ENCODE measurements at places on chromosomes 7 and 10.

GRCh38 chr10:89388806-89389205 lies 3.6 kb upstream of the IFIT1 start:
- DNase-seq, result no peak

DNA sequence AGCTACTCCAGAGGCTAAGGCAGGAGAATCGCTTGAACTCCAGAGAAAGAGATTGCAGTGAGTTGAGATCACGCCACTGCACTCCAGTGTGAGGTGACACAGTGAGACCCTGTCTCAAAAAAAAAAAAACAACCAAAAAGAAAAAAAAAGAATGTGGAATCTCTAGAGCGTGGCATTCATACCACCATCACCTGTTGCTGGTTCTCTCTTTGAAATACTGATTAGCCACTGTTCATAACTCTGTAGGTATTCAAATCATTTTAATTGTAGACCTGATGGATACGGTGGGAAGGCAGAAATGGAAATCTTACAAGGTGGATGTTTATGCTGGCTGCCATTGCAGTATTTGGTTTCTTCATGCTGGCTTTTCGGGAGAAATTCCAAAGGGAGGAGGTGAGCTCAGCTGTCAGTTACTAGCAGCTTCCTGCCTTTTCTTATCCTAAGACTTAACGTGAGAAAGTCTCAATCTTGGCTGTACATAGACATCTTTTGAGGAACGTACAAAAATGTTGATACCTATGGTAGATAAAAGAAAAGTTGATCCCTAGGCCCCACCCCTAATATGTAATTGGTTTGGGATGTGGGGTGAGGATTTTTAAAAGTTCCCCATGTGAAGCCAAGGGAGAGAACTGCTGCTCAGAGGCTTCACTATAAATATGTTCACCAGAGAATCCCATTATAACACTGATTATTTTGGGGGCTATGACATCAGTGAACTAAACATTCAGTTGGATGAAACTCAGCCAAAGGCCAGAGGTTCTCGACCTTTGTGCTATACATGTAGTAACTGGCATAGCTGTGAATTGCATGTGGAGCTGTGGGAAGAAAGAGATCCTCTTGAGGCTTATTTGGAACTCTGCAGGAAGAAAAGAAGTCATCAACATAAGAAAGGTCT lies 26.9 kb upstream of the MKLN1 start:
- DNase-seq, result no peak

DNA sequence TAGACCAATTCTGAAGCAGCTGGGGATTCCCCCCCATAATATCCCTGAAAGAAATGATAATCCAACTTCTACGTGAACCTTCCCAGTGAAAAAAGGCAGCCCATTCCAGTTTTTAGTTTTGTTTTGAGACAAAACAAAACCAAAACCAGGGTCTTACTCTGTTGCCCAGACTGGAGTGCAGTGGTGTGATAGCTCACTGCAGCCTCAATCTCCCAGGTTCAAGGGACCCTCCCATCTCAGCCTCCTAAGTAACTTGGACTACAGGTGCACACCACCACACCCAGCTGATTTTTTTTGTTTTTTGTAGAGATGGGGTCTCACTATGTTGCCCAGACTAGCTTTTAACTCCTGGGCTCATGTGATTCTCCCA lies 12.5 kb upstream of the ARPC1A start:
- no peak for DNase-seq

DNA sequence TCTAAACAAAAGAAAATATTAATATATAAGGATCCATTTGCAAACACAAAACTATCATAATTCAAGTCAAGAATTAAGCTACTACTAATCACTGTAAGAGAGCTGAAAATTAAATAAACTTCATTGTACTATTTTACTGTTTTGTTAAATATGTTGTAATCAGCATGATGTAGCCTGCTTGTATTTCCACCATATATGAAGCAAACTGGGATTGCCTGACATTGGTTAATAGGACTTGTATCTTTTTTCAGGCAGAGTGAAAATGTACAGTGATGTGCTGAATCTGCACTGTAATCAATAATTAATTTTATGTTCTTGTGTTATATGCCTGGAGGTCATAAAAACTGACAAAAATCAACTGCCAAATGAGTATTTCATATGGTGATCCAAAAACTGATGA lies 25.4 kb downstream of the TRDMT1 start:
- DNase-seq, result no peak

GRCh38 chr10:132910186-132910880 lies 32.0 kb downstream of the CFAP46 start:
- DNase-seq, result no peak

DNA sequence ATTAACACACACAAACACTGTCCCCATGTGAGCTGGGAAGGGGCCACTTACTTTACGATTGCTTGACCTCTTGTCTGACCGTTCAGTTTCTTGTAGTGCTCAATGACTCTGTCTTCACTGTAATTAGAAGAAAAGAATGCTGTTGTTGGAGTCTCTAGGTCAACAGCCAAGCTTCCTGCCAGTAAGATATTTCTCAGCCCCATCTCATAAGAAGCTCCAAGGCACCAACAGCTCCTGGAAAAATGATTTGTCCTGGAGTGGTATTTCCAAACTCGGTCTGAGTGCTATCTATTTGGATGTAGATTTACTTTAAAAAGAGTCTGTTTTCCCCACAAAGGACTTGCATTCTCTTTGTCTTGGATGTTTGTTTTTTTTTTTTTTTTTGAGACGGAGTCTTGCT lies 153.7 kb downstream of the PRPF18 start:
- DNase-seq, result no peak

DNA sequence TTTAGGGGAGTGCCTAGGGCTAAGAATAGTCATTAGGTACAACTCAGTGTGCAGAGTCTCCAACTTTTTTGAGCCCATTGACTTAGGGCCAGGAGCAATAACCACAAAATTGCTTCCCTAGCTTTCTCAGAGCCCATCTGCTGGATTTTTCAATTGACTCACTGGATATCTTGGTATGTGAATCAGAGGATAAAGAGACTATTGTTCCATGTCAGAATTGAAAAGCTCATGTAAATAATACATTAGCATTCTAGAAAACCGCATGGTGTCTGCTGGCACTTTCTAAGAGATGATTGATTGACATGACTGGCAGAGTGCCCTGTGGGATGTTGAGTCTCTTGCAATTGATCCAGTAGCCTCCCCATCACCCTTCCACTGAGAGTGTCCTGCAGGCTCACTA lies 246.2 kb downstream of the CCDC7 start:
- DNase-seq, result peak; percentile 20

DNA sequence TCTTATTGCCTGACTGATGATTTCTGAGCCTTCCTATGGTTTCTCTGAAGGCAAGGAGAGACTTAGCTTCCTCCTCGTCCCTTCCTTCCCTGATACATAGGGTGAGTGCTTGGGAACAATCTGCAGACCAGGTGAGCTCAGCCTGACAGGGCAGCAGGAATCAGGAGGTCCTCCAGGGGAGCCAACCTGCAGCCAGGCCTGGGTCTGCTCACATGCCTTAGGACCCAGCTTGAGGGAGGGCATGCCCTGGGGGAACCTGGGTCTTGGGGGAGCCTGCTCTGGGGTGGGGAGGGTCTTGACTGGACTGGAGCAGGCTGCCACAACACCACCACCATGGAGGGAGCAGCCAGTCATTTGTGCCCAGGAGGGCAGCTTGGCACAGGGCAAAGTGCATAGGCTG lies 57.7 kb downstream of the LRRC18 start:
- no peak for DNase-seq

DNA sequence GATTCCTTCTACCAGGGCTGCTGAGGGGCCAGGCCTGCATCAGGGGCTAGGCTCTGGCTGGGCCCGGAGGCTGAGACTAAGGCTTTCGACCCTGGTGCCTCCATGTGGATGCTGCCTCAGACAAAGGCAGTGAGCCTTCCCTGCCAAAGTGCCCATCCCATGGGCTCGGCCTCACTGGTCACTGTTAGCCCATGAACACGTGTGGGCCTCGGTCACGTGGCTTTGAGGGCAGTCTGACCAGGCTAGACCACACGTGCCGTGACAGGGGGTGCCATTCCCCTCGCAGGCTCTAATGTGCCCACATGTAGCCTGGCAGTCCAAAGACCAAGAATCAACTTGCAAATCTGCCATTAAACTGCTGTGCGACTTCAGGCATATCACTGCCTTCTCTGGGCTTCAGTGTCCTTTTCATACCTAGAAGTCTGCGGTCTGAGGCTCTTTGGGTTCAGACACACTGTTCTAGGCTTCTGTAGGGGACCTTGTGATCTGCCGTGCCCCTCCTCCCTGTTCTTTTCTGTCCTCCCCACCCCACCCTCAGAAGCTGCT lies 17.6 kb upstream of the SLC29A3 start:
- DNase-seq, result no peak

DNA sequence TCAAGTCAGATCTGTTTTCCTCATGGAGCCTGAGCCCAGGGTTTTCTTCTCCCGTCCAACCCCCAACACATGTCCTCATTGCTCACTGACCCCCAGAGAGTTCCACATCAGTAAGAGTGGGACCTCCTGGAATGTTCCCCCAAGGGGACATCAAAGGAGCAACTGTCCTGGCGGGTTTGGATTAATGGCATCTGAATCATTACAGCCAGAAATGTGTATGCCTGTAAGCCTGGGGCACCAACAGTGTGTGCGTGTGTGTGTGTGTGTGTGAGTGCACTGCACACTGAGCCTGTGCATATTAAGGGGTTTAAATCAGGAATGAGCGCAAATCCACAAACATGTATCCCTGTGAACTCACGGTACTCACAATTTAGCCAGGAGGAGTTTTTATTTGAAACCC lies 222.3 kb downstream of the PLXNA4 start:
- no peak for DNase-seq

GRCh38 chr10:108597031-108597430 lies 1326.3 kb downstream of the XPNPEP1 start:
- DNase-seq, result peak; percentile 54

- DNase-seq, result no peak
Observed at GRCh38 chr7:158028971-158029370, 558.7 kb downstream of the PTPRN2 start.

- DNase-seq, result no peak
Observed at GRCh38 chr10:130769146-130770017, 542.1 kb downstream of the TCERG1L start.

- no peak for DNase-seq
Observed at GRCh38 chr7:3371601-3372000, 70.5 kb downstream of the SDK1 start.

GRCh38 chr7:141389140-141389796 lies 161.9 kb upstream of the AGK start:
- DNase-seq, result no peak

DNA sequence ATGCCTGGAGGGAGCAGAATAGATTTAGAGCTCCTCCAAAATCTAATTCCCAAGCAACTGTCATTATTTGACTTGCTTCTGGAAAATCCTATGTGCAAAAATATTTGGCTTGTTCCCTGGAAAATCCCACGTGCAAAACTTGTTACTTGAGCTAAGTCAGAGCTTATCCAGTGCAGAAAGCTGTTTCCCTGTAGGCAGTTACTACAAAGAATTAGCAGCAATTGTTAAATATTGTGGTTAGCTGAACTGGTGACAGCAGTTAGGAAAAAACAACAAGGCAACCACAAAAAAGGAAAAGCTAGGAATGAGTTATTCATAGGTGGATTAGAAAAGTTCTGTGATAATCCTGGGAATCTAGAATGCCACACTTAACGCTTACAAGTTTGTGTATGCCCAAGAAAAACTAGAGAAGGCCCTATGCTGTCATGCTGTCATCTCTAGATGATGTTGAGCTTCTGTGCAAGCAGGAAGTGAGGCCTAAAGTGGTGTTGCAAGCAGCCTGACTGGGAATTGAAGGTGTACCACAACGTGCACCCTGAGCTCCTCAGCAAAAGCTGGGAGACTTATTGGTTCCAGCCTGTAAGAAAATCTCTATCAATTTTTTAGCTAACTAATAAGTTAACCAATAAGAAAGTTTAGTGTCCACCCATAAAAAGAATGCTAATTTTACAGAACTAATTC lies 738.6 kb upstream of the LRRTM3 start:
- DNase-seq, result no peak

GRCh38 chr7:31410265-31410664 lies 69.7 kb upstream of the NEUROD6 start:
- no peak for DNase-seq

DNA sequence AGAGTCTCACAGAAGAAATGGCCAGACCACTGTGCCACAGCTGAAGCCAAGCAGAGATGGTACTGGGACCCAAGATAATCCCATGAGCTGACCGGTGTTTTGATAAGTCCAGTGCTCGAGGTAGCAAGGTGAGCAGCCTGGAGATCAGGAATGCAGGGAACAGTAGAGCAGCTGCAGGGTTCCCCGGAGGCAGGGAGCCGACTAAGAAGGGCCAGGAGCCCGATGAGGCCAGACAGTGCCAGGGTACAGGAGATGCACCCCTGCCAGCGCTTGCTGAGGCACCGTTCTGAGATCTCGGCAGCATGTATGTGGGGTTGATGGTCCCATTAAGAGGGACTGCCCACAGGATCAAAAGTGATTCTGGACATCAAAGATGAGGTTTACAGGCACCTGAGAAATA lies 47.1 kb downstream of the VSTM4 start:
- no peak for DNase-seq

GRCh38 chr10:17836942-17837341 lies 27.8 kb downstream of the MRC1 start:
- DNase-seq, result peak; percentile 62

- no peak for DNase-seq
Observed at GRCh38 chr7:92266415-92267241, 20.9 kb downstream of the ANKIB1 start.

DNA sequence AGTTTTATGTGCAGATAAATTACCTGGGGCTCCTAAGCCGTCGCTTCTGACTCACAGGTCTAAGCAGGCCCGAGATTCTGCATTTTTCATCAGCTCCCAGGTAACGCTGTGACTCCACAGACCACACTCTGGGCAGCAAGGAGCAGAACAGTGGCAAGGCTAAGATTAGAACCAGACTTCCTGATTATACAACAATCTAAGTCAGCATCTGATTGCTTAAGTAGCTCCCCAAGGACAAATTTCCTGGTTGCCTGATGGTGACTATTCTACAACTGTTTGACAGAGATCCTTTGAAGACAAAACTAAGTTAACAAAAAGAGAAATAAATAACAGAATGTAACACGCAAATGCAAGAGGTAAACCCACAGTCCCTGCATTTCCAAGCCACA lies 69.0 kb downstream of the CREB3L2 start:
- peak; percentile 88 for DNase-seq

GRCh38 chr7:32670110-32671025 lies 175.1 kb downstream of the AVL9 start:
- DNase-seq, result peak; percentile 49

- no peak for DNase-seq
Observed at GRCh38 chr7:70135656-70136055, 537.4 kb downstream of the AUTS2 start.

- no peak for DNase-seq
Observed at GRCh38 chr10:130804281-130804680, 507.2 kb downstream of the TCERG1L start.

DNA sequence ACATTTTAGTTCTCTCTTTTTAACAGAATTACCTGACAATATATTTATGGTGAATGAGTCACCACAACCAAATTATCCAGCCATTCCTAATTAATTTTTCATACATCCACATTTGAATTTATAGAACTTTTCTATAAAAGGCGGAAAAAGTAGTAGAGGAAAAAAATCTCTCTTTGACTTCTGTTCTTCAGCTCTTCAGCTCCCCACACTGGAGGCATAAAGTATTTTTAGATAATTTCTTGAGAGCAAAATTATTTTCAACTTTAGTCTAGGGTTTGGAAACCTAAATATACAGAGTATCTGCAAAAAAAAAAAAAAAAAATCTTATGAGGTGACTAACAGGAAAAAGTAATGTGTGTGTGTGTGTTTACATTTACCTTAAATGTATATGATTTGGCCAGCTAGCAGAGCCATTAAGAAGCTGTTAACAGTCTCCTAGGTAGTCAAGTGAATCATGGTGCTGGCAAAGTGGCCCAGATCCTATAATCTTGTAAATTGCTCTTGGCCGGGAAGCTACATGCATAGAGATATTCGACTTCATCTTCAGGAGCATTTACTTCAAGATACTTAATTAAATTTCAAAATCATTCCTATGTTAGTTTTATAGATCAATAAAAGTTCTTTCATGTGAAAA lies 383.1 kb upstream of the STEAP1 start:
- DNase-seq, result peak; percentile 6

Measured in adipocyte (in vitro differentiated cells).